ENCODE measurements at places on chromosomes 11 and 22.
A peak's percentile ranks its signal among the peaks of the same experiment; 100 is the strongest.

GRCh38 chr22:17964156-17964555, 60.2 kb downstream of the MICAL3 start:
- DNase-seq, result no peak

DNA sequence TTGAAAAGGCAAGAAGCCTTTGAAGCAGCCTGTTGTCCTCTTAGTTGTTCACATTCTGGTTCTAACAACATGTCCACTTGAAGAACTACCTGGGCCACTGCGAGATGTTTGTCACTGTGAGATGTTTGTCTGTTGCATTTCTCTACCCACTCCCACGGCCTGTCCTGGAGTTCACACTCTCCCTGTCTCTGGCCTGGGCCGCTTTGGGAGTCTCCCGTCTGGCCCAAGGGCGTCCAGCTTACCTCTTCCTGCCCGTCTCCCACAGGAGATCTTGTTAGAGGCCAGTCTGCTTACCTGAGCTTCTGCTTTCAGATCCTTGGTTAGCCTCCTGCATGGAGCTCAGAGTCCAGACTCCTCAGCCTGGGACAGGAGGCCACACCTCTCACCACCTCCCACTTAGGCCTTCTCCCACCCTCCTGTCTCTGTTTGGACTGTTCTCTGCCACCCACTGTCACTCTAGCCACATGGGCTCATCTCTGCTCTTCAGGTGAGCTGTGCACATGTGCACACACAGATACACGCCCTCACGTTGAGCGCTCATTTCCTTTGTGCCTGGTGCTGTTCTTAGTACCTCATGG, 66.0 kb downstream of the TBC1D22A start:
- DNase-seq, result no peak

GRCh38 chr11:6468712-6469495, 4.8 kb downstream of the TRIM3 start:
- peak; percentile 93 for DNase-seq

DNA sequence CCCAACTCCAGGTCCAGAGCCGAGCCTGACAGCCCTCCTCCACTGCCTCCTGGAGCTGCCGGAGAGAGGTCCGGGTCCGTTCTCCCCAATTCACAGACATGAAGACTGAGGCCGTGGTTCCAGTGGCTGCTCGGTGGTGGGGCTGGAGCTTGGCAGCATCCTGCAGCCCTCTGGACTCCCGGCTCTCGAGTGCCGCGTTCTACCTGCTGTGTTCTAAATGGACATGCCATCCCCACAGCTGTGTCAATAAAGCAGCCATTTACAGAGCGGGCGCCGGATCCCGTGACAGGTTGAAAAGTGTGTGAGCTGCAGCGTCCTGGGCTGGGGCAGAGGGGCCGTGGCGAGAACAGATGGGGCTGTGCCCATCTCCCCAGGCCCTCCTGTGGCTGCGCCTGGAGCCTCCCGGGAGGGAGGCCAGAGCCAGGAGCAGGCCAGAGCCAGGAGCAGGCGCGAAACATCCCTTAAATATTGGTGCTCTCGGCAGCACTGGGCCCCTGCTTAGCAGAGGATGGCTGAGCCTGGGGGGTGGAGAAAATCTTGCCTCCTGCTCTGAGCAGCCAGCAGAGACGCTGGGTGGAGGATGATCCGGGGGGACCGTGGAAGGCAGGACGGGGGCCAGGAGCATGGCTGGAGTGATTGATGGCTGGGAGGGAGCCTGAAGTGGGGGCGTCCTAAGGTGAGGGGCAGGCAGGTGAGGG, 46.2 kb downstream of the FLRT1 start:
- DNase-seq, result no peak

GRCh38 chr11:46099963-46100316, 21.3 kb downstream of the PHF21A start:
- peak; percentile 58 for DNase-seq

DNA sequence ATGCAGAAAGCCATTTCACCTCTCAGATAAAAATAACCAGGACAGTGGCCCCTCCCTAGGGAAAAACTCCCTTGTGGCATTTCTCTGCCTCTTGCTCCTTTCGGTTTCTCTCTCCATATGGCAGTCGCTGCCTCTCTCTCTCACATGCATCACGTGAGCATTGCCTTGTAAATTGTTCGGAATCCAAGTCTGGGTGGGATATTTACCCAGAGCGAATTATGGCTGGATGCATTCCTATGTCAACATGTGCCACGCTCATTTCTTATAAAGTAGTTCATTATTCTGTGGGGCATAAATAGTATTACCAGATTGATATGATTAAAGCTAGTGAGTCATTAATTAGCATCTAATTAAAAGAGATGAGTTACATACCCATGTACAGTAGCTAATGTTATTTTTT, 392.9 kb downstream of the INSC start:
- DNase-seq, result no peak

DNA sequence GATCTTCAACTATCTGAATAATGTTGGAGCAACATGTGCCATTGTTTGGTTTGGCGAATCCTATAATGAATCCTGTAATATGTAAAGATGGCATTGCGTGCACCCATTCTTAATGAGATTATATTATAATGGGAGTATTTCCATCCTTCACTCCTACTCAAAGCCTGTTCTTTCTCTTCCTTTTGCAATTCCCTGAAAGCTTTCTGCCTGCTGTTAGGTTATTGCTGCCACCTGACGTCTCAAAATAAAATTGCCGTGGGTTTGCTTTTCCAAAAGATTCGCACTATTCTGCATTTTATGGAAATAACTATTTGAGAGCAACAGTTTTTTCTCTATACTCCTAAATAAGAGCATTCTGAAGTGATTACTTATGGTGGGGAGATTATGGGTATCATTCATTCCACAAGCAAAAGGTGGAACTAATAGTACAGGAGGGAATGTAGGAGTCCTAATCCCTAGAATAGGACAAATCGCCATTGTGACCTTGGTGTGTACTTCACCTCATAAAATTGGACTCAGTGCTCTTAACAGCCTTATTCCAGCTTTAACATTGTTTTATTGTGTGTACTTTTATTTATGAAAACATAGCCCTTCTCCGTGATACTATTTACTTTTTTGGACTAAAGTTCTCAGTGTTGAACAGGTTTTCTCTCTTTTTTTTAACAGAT, 69.6 kb upstream of the ALKBH3 start:
- no peak for DNase-seq

GRCh38 chr11:67118181-67118766, 789 bp upstream of the KDM2A start:
- peak; percentile 23 for DNase-seq

DNA sequence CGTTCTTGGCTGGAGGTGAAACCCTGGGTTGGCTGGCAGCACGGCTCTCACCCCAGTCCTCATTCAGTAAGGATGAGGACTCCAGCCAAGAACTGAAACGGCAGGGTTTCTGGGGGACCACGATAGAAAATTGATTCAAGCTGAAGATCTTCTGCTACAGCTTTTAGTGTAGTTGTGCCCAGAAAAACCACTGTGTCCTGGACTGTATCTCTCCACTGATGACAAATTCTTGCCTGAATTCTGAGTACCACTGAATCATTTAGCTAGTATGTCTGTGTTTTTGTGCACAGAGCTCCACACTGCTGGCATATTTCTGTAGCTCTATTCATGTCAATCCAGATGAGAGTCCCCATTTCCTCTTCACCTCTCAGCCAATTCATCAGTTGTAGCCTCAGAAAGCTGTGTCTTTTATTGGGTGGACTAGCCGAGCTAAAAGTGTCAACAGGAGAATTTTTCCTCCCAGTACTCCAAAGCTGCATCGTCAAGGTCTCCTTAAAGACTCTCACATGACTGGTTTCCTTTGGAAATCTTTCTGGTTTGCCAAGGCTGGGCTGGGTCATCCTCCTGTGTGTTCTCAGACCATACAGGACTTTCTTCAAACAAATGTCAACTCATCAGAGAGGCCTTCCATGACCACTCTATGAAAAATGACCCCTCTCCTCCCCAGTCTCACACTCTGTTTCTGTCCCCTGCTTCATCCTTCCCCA, 144.6 kb downstream of the LDLRAD3 start:
- no peak for DNase-seq

- peak; percentile 50 for DNase-seq
Measured at GRCh38 chr11:72069200-72069599, 11.1 kb downstream of the NUMA1 start.

DNA sequence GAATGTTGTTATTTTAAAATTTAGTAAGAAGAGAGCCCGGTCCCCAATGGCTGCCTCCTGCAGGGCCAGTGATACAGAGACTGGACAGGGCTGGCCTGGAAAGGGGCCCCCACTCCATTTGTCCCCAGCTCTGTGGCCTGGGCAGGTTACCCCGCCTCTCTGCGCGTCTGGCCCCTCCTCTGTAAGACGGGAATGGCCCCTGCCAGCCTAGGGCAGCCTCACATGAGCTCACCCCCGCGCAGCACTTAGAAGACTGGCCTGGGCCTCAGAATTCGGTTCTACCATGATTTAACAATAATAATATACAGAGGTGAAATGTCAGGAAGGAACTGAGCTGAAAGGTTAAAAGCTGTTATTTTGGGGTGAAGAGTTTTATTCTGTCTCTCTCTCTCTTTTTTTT, 1.3 kb downstream of the APOBEC3G start:
- no peak for DNase-seq

- no peak for DNase-seq
Measured at GRCh38 chr11:453564-453963, 3.5 kb downstream of the PTDSS2 start.

DNA sequence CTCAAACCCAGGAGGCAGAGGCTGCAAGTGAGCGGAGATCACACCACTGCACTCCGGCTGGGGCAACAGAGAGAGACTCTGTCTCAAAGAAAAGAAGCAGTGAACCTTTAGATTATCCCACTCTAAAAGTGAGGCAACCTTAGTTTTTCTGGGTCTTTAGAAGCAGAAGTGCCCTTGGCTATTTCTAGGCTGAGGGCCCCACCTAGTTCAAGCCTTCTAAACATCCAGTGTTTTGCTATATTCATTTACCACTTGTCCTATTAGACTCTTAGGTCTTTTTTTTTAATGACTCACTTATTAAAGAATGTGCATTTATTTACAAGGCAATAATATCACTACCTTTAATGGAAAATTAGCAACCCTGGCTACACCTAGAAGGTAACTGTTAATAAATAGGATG, 16.7 kb upstream of the EHF start:
- no peak for DNase-seq

Data from iris pigment epithelial cell (primary cell).